ENCODE measurements at places on chromosomes 16 and 17.

DNA sequence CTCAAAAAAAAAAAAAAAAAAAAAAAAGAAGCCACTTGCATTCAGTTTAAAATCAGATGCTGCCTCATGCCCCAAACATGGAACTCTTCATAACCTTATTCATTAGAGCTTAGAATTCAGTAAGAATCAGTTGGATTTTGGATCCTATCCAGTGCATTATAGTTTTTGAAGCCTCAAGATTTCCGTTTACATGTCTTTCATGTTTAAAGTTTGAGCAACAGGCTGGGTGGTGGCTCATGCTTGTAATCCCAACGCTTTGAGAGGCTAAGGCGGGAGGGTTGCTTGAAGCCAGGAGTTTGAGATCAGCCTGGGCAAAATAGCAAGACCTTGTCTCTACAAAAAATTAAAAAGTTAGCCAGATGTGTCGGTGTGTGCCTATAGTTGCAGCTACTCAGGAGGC lies 55.0 kb downstream of the SNTB2 start:
- no peak for DNase-seq

DNA sequence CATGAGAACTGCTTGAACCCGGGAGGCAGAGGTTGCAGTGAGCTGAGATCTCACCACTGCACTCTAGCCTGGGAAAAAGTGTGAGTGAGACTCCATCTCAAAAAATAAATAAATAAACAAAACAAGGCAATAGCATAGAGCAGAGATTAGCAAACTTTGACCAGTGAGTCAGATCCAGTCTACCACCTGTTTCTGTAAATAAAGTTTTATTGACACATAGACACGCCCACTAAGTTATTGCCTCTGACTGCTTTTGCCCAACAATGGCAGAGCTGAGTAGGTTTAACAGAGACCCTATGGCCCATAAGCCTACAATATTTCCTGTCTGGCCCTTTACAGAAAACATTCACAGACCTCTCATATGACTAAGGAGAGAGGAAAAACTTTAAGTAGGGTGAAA lies 44.3 kb downstream of the XYLT1 start:
- DNase-seq = no peak

DNA sequence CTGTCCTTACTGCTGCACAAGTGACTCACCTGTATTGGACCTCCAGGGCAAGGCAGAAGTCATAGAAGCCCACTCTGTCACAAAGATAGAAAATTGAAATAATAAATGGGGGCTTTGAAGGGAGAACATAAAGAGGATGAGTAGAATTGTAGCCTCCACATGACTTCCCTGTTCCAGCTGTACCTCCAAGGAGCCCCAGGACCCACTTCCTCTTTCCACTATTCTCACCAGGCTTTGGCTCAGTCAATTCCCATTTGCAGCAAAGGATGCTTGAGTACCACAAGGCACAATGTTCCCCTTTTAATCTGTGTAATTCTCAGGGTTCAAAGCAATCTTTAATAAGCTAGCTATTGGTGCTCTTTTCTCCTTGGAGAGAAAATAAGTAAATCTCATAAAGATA lies 512.1 kb downstream of the TOX3 start:
- DNase-seq = no peak

DNA sequence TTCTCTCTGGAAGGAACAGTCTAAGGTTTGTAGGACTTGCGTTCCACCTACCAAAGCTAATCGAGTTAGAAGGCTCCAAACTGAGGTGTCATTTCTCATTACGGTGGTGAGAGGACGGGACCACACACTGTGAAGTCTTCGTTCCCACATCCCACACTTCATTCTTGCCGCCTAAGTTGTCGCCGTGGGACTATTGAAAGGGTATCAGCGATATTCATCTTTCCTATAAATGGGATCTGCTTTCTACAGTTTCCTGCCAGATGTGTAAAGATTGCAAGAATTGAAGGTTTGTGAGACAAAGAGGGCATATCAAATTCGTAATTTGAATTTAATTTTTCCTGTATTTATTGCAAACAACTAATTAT lies 608 bp upstream of the TRIM37 start:
- no peak for DNase-seq

GRCh38 chr16:82773018-82773417 lies 146.2 kb downstream of the CDH13 start:
- no peak for DNase-seq

DNA sequence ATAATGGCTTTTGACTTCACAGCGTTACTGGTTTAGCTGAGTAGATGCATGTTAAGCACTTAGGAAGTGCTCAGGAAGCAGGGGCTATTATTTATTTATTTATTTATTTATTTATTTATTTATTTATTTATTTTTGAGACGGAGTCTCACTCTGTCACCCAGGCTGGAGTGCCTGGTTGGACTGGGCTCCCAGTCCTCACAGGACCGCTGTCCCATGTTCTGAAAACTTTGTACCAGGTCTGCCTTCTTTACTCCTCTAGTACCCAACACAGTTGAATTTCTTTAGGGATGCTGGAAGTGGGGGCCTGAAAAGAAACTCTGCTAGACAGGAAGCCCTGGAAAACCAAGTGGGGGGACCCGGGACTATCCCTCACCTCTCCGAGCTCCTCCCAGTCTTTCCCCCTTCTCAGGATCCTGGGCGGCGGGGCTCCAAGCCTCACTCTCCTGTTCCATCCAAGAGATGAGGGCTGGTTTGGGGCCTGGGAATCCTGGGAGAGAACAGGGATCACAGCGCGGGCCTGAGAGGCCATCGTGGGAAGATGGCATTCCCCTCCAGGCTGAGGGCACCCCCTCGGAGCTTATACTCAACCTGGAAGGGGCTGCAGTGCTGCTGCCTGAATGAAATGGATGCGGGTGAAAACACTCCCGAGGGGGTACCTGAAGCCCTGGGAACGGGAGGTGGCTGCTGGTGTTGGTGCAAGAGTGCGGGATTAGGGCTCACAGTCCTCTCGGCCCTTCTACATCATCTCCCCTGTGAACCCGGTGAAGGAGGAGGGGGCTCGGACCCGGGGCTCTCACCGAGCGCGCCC lies 674 bp downstream of the ZNF688 start:
- DNase-seq = no peak

- DNase-seq = no peak
Observed at GRCh38 chr16:53832896-53833544, 129.1 kb downstream of the FTO start.

- DNase-seq = no peak
Observed at GRCh38 chr17:73320601-73321264, 8.9 kb upstream of the CDC42EP4 start.

GRCh38 chr16:74605746-74606520 lies 981 bp downstream of the GLG1 start:
- no peak for DNase-seq

- no peak for DNase-seq
Observed at GRCh38 chr17:40247926-40248495, 28.9 kb downstream of the WIPF2 start.

DNA sequence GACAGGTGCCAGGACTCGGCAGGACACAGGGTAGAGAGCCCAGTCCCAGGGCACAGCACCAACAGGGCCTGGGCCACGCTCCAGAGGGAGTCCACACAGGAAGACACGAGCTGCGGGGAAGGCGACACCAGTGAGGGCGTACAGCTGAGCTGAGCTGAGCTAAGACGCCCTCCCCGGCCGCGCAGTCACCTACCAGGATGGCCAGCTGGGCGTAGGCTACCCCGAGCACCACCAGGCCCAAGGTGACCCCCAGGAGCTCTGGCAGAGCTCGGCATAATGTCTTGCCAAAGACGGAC lies 42.6 kb downstream of the TSC2 start:
- DNase-seq = no peak

- no peak for DNase-seq
Observed at GRCh38 chr17:60926466-60927183, 249.0 kb downstream of the BCAS3 start.

GRCh38 chr17:19513897-19514488 lies 19.7 kb upstream of the SLC47A1 start:
- DNase-seq = peak; percentile 42

- no peak for DNase-seq
Observed at GRCh38 chr17:73719588-73720071, 75.4 kb upstream of the SDK2 start.

DNA sequence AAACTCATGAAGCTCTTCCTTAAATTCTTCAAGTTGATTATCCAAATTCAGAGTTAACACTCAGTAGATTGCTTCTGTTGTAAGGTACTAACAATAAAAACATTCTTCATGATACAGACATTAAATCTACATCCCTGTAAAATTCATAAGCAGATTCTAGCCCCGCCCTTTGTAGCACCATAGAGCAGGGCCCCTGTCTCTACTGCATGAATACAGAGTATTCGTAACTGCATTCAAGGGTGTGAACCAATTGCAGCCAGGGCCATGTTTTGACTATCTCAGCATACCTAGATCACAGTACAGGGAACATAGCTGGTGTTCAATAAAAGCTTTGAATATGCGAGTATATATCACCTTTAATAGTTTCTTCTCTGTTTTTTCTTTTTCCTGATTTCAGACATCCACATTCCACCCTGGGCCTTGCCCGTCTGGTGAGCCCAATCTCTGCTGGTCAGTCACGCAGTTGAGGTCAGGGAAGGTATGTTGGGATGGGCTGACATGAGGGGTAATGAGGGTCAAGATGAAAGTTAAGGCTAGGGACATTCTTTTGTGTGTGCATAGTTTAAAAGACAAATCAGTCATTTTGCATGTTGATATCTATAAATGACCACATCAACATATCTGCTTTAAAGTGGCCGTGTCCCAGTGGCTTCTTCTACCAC lies 33.0 kb downstream of the KCNJ16 start:
- DNase-seq = no peak

DNA sequence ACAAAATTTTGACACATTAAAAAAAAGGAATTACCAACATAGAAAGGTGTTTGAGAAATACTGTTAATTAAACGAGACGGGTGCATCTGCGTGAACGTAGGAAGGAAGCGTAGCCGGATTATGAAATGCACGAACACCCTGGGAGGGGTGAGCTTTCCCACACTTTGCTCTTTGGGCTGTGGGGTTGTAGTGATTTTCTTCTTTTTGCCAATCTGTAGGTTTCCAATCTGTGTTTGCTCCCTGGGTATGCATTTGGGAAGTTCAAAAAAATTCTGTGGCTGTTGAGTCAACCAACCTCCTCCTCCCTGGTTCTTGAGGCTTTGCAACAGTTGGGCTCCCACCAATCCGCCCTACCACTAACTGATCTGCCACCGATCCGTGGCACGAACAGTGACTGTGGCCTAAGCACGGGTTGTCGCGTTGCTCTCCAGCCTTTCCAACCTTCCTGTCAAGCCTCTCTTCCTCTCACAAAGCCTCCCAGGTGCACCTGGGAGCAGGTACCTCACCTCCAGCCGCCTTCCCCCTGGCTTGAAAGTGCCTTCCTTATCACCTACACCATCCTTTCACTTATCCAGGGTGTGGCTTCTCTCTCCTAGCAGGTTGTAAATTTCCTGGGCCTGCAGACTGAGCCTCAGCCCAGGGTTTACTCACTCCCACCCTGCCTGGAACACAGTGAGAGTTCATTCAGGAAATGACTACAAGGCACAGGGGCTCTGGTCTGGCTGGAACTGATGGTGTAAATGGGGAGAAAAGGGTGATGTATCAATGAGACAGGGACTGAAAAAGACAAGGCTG lies 16.6 kb downstream of the RTN4RL1 start:
- DNase-seq = no peak

GRCh38 chr17:32323811-32324491 lies 18.0 kb downstream of the C17orf75 start:
- DNase-seq = no peak

GRCh38 chr17:753418-753817 lies 1.4 kb upstream of the GEMIN4 start:
- no peak for DNase-seq

Measured in T follicular helper cell (primary cell).